MCF 10A (cell line): ENCODE measurements at places on chromosomes 11 and 22. TPM values are rescaled to one million over a fixed set of nuclear protein-coding genes. Genes with fewer than 3 reads are reported as not detected.

DNA sequence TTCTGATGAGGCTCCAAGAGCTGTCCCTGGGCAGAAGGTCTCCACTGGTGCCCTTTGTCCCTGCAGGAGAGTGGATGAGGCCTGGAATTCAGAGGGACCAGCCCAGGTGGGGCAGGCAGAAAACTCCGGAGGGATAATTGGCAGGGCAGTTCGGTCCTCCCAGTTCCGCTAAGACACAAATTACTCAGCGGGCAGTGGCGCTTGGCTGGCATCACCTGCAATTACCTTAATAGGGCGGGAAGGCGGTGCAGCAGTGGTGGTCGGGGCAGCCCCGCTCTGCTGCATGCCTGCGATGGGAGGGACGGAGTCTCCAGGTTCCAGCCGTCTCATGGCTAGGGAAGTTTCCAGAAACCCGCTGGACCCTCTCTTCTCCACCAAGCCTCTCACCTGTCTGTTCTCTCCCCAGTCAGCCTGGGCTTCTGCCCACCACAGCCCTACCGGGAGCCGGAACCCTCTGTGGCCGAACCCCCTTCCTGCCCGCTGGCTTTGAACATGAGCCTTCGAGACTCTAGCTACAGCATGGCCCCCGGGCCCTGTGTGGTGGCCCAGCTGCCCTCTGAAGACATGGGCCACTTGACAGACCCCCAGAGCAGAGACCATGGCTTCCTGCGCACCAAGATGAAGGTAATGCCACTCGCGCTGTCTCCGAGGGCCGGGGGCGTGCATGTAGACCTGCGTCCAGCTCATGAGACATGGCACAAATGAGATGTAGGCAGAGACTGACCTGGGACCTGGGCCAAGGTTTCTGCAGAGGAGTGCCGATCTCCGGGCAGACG, 7.0 kb downstream of the OVOL1 start:
- DNase-seq, result peak; percentile 36

- peak; percentile 52 for DNase-seq
Observed at GRCh38 chr11:57310630-57311086, 14.1 kb downstream of the TNKS1BP1 start.

DNA sequence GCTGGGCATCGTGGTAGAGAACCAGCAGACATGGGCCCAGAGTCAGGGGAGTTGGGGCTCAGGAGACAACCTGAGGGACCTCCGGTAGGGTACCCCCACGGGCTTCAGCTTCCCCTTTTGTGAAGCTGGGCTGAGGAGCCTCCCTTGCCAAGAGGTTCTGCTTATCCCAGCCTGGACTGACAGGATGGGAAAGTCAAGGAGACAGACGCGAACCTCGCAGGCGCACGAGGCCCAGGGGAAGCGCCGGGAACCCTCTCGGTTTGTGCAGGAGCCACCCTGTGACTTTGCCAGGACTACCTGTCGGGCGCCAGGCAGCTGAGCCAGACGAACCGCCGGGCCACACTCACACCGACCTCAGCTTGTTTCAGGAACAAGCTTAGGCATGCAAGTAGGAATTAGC, 566.1 kb downstream of the BRD1 start:
- DNase-seq, result no peak

DNA sequence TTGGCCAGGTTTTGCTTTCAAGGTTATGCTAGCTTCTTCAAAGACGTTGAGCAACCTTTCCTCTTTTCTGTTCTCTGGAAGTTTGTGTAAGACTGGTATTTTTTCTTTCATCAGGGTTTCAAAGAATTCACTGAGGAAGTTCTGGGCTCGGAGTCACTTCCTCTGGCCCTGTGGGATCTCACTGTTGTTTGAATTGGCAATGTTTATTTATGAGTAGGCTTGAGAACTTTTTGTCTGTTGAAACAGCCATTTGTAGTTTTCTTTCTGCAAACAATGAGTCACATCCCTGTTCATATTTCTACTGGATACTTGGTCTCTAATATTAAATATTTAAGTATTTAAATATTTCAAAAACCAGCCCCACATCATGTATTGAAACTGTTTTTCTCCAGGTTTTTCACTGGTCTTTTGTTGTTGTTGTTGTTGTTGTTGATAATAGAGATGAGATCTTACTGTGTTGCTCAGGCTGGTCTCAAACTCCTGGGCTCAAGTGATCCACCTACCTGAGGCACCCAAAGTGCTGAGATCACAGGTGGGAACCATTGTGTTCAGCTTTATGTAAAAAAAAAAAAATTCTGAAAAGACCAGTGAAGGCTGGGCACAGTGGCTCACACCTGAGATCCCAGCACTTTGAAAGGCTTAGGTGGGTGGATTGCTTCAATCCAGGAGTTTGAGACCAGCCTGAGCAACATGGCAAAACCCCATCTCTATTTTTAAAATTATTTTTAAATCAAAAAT, 26.9 kb downstream of the SUSD2 start:
- DNase-seq, result peak; percentile 98

DNA sequence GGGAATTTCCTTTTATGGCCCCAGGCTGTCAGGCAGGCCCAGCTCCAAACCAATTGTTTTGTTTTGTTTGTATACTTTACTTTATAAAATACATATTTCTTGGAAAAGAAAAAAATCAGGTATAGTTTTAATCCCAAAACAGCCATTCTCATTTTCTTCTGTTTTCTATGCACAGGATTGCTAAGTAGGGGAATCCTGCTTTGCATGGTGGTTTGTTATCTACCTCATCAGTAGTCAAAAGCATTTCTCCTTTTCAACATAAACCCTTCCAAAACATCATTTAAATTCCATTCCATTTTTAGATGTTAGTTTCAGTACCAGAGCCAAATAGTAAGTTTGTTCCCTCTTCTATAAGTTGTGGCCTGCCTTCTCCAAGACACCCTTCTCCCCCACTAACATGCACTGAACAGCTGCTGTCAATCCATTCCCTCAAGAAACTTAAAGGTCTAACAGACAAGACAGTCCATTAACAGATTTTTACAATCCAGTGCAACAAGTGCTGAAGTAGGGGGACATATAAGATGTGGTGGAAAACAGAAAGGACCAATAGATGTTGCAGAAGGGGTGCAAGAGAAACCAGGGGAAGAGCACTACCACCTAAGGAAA, 3.7 kb downstream of the ILK start:
- no peak for DNase-seq

DNA sequence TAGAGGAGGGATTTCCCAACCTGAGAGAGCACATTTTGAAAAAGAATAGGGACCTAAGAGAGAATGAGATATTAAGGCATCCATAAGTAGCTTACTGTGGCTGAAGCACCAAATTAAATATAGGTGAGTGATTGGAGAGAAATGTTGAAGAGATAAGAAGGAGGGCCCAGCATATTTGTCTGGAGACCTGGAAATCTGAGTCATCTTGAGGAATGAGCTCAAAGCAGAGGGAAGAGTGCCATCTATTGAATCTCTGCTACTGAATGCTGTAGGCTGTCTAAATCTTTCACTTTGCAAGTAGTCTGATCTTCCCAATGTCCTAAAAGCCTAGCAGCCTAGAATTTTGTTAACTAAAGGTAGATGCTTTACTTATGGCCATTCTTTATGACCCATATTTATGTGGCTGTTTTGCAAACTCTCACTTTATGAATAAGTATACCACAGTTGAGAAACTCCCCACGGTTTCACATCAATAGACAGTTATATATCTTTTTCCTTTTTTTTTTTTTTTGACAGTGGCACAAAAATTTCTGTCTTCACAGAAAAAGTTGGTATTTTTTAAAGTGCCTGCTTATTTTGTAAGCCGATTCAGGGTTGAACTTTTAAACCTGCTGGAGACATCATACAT, 2093.5 kb downstream of the LRRC4C start:
- DNase-seq, result peak; percentile 62

GRCh38 chr11:38491986-38492385, 1894.0 kb upstream of the RAG2 start:
- peak; percentile 17 for DNase-seq

- peak; percentile 38 for DNase-seq
Observed at GRCh38 chr22:28034760-28035401, 115.8 kb upstream of the PITPNB start.

DNA sequence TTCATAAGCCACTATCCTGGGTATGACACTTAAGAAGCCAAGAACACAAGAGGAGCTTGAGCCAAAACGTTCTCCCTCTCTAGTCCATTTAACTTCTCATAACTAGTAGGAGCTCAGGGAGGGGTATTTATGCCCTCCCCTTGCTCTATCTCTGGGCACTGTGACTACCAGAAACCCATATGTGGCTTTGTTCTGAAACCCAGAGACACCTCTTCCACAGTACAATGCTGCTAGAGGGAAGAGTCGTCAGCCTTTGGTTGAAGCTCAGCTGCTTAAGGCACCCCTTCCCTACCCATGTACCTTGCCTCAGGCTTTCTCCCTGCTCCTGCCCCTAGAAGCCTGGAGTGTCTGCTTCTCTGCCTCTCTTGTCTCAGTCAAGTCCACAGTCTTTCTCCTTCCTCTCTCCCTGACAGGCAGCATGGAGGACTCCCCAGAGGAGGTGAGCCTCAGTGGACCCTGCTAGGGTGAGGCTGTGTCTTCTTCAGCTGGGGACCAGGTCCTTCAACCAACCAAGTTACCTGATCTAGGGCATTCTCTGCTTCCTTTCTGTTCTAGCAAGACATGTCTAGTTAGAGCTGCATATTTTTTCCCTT, 23.1 kb upstream of the USP47 start:
- no peak for DNase-seq

The MMP27 gene
- not detected in 2 replicates for total RNA-seq

The OR52I1 gene
- not detected in 2 replicates for total RNA-seq

The PTPN5 gene
- not detected in 2 replicates for total RNA-seq

The FXYD2 gene
- not detected in 2 replicates for total RNA-seq

The APOL1 gene
- total RNA-seq, result 0.14 and 0.69 TPM in 2 replicates

The PGM2L1 gene
- total RNA-seq, result 0.59 and 0.75 TPM in 2 replicates

The SLC35E4 gene
- 2.9 and 3.4 TPM in 2 replicates for total RNA-seq

The ACR gene
- not detected in 2 replicates for total RNA-seq

The OR8B4 gene
- not detected in 2 replicates for total RNA-seq
